Type B pancreatic cell (in vitro differentiated cells): ENCODE measurements at places on chromosomes 6 and 20. TPM values are rescaled to one million over a fixed set of nuclear protein-coding genes. Genes with fewer than 3 reads are reported as not detected.

PLCG1 gene
- 78.9 and 241 TPM in 2 replicates for total RNA-seq

BLCAP gene
- total RNA-seq: 75.7 and 79.7 TPM in 2 replicates

MMS22L gene
- total RNA-seq: 40.3 and 64.1 TPM in 2 replicates

HSPA12B gene
- 0.10 and 5.2 TPM in 2 replicates for total RNA-seq

RNF144B gene
- 10.8 and 19.4 TPM in 2 replicates for total RNA-seq

DTD1 gene
- 20.9 and 29.8 TPM in 2 replicates for total RNA-seq

PTPRK gene
- total RNA-seq: 62.8 and 63.4 TPM in 2 replicates

TCF21 gene
- 0.36 and 1.3 TPM in 2 replicates for total RNA-seq

LY6G5C gene
- total RNA-seq: 2.0 and 2.3 TPM in 2 replicates

DOK5 gene
- 2.2 and 26.9 TPM in 2 replicates for total RNA-seq

STMN3 gene
- 38.9 and 40.8 TPM in 2 replicates for total RNA-seq

HTR1E gene
- total RNA-seq: 0.39 and 0.52 TPM in 2 replicates

DNA sequence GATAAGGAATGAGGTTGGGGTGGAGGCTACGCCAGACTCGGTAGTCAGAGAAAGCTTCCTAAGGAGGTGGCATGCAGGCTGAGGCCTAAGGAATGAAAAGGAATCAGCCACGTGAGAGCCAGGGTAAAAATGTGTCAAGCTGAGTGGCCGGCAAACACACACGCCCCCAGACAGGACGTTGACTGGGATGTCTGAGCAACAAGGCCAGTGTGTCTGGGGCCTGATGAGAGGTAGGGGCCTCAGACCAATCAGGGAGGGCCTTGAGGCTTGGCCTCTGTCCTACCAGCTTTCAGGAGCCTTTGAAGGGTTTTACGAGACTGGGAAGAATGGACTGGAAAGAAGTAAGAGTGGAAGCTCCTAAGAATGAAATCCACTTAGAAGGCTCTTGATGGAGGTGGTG, 61.0 kb upstream of the PHACTR2 start:
- no peak for DNase-seq

DNA sequence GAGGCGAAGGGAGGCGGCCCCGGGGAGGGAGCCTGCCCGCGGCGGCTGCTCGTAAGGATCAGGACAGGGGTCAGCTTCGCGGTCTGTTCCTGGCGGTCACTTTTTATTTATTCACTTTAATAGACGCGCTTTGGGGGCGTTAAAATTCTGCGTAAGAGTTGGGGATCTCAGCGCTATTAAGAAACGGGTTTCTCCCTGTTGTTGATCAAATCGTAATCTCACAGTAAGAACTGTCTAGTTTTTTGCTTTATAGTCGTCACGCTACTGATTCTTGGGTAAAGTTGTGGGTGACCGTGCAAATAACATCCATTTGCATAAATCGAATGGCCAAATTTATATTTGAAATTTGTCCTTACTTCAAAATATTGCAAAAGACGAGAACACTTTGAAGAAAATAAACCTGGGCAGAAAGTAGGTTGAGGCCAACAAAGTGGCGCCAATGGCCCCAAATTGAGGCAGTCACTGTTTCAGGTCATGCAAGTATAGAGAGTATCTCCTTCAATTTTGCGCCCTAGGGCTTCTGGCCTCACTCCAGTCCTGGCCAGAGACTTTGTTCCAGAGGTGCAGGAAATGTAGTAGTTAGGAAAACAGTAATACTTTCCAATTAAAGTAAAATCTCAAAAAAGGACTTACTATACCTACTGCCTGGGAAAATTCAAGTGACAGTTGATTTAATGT, 963 bp upstream of the RMND1 start:
- no peak for DNase-seq

GRCh38 chr6:37865504-37865903, 46.0 kb downstream of the ZFAND3 start:
- no peak for DNase-seq

- DNase-seq: no peak
Observed at GRCh38 chr20:61185841-61186601, 66.0 kb upstream of the CDH4 start.

DNA sequence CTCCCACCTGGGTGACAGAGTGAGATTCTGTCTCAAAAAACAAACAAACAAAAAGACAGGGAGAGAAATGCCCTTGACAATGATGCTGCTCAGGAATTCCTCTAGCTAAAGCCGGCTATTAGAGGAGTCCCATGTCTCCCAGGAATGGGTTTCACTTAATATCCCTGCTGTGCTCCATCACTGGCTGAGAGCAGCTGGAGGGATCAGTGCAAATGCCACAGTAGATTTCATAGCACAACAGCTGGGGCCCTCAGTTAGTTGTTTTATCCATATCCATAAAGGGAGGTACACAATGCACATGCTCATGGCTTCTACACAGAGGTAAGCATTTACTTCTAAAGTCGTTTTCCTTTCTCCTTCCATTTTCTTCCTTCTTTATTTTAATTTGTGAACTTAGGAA, 742.0 kb upstream of the POU3F2 start:
- no peak for DNase-seq

- no peak for DNase-seq
Observed at GRCh38 chr6:36852481-36853147, 13.4 kb upstream of the CPNE5 start.

GRCh38 chr6:147109707-147110106, 94.5 kb upstream of the STXBP5 start:
- DNase-seq: no peak

DNA sequence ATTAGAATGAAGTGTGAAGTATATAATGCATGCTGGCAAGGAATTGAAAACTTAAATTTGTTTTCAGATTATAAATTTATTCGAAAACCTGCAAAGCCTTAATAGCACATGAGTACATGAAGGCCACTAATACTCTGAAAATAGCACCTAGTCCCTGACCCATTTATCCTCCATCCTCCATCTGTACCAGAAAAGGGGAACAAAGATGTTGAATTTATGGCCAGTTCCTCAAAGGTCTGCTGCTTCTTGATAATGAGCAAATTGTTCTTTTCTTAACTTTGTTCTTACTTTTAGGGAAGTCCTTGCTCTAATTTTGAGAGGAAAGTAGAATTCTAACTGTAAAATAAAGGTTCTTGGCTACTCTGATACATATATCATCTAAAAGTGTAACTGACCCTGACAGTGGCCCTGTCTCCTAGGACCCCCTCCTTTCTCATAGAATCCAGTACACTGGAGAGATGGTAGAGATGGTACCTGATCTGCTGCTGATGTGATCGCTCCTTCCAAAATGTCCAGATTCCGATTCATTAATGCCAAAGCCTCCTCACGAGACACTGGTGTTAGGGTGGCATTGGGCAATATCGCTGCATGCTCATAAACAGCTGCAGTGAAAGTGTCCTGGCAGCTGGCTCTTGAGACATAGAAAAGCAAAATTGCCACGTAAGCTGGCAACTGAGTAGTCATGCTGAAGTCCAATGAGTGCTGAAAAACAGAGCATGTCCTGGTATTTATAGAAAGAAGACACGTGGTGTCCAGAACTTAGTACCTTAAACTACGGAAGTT, at the start of gene VNN1:
Gene VNN1, minus strand, starts transcription at position 704 of the 783 bp plus-strand sequence. Its CDS starts 20 bp downstream, at position 684.
- DNase-seq: no peak

- no peak for DNase-seq
Observed at GRCh38 chr6:45314146-45314545, 14.0 kb upstream of the RUNX2 start.

- no peak for DNase-seq
Observed at GRCh38 chr20:8815208-8815607, 253.7 kb upstream of the PLCB4 start.

- DNase-seq: no peak
Observed at GRCh38 chr6:40681622-40682021, 94.5 kb upstream of the LRFN2 start.

DNA sequence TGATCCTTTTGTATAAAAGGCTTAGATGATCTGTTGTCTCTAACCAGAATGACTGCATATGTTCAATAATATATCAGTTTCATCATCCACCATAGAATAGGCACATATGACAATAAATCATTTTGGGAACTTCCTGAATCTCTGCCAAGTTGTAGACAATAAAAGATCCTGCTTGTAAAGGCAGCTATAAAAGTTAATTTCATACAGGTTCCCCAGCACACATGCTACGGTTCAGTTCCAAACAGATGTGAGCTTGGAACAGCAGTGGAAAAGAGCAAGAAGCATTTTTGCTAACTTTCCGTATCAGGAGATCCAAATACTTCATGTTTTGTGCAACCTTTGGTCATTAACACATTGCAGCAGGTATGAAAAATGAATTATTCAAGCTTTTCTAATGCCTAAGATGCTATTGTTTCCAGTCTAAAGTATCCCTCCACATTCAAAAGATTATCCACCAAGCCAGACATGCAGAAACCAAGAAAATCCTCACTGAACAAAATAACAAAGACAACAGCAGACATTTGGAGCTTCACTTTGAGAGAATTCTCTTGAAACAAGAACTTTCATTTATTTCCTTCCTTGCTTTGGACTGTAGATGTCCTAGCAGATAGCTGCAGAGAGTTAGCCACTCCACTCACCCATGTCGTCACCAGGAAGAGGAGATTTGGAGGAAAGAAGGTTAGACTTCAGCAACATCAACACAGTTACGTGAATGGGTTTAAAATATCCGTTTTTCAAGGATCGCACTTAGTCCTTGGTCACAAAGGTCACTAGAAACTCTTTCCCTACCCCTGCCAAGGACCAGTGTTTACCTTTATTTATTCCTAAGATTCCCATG, 453.5 kb upstream of the JARID2 start:
- DNase-seq: no peak
